H4 (cell line): ENCODE measurements at places on chromosomes 2 and 18. TPM values are rescaled to one million over a fixed set of nuclear protein-coding genes. Genes with fewer than 3 reads are reported as not detected.

DNA sequence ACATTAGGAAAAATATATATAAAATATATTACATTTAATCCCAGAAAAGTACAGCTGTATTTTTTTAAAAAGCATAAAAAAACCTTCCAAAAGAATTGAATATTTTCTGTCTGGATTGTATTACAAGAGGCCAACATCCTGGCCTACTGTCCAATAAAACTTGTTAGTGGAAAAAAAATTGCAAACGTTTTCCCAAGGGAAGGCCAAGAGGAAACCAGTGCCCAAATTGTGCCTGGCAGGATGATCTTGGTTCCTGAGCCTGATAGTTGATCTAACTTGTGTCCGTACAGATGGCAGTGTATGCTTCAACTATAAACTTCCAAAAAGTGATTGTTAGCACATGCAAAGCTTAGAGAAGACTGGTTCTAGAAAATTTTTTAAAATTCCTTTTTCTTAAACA is 90.6 kb upstream of the LPIN2 start:
- DNase-seq = no peak

GRCh38 chr2:158577141-158577540 is 120.4 kb downstream of the PKP4 start:
- DNase-seq = no peak

DNA sequence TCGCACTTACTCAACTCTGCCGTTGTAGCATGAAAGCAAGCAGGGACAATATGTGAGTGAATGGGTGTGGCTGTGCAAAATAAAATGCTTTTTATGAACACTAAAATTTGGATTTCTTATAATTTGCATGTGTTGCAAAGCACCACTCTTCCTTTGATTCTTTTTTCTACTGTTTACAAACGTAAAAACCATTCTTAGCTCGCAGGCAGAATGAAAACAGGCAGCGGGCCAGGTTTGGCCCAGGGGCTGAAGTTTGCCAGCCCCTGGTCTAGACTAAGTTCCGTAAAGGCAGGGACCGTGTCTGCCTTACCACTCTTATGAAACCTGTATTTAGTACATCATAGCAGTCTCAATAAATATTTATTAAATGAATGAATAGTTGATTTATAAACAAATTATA is 83.7 kb upstream of the SPATS2L start:
- DNase-seq = no peak

- DNase-seq = no peak
Observed at GRCh38 chr18:79684787-79685186, 5.2 kb downstream of the CTDP1 start.

DNA sequence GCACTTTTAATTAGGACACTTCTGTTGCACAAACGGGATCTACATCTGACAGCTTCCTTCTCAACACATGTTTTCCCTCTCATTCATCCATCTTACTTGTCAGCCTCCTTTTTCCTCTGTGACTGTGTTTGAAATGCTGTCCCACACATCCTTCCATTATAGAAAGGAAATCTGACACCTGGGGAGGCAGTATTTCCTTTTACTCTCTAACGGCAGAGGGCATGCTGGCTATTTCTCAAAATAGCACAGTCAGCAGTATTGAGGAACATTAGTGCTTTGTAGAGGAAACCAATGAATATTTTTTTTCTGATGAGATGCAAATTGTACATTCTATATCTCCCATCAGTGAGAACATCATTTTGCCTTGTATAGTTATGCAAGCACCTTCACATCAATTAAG is 668.7 kb downstream of the SLC4A3 start:
- DNase-seq = peak; percentile 11

DNA sequence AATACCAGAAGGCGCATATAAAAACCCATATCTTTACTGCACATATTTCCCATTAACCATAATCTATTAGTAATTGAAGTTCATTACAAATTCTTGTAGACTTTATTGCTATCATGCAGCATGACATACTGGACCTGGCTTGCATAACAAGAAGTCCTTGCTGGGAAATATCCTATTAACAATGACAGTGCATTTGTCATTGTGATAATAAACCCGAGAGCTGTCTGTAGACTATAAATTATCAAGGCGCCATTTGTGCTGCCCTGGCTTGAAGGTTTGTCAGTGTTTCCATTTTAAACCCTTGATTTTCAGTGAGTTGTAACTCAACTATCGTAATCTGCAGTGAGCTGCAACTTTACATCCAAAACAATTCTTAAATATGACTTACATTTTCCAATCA is 59.0 kb downstream of the HNMT start:
- no peak for DNase-seq

DNA sequence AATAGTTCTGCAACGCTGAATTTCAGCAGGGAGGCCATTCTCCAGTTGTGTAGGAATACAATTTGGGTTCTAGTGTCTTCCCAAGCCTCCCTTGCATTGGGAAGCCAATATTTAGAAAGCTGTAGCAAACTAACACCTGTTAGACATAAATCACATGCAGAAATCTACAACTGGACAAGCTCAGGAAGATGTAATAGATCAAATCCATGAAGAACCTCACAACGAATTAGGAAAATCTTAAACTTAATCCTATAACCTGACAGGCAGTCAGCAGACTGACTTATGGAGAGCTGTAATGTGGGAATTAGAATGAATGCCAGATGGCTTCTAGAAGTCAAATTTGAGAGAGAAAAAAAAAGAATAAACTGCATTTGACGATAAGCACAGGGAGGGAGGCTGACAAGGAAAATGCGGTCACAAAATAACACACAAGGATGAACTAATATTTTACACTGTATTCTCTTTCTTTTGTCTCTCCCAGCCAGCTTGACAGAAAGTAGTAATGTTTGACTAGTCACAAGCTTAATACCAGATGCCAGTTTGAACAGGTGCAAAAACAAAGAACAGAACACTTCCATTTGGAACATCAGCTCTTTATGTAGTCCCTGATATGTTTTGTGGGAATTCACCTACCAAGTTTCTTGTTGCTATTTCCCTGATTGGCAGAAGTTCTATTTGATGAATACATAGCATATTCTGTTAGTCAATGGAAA is 50.8 kb upstream of the FANCL start:
- DNase-seq = no peak

The ERMN gene
- 0.04 TPM in 1 of 2 replicates, not detected in the other for total RNA-seq

DNA sequence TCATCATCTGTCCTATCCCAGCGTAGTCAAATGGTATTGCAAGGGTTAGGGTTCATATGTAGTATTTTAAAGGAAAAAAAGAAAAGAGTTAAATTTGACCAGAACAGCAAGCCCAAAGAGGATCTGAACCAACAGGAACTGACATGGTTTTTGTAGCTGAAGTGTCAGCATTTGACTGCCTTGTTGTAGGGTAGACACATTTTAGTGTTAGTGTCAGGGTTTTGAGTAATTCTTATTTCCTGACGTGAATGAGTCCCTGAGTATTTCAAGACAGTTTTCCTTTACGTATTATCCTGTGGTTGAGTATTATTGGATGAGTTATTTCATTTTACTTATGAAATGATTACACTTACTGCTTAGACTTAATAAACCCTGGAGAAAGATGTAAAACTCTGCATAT is 173.3 kb upstream of the ZEB2 start:
- DNase-seq = no peak

DNA sequence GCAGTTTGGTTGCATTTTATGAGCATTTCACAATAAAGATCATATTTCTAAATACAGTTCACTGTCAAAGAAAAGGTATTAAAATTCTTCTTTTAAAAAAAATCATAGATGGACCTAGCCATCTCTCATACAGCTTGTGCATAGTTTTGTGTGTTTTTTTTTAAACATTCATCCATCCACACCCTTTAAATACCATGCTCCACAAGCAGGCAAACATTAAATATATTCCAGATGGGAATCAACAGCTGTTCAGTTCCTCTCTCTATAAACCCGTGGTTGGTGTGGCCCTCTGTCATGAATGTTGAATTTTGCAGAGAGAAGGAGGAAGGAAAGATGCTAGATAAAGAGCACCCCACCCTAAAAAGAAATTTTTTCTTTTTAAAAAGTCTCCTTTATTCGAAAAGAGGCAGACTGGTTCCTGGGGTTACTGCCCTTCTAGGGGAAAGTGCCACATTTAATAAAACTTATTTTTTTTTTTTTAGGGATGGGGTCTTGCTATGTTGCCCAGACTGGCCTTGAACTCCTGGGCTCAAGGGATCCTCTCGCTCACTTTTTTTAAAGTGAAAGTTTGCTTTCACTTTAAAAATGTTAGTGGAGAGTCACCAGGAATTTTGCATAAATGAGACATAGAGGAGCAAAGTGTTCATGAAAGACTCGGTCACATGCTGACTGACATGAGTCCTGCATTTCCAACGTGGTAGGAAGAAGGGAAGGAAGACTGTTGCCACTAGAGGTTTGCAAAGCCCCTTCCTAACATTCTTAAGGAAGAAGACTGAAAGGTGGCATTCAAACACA is 73.9 kb upstream of the LMAN1 start:
- DNase-seq = no peak

- DNase-seq = no peak
Observed at GRCh38 chr2:15814403-15814802, 125.9 kb upstream of the MYCN start.

The SRD5A2 gene
- total RNA-seq = not detected in 2 replicates

DNA sequence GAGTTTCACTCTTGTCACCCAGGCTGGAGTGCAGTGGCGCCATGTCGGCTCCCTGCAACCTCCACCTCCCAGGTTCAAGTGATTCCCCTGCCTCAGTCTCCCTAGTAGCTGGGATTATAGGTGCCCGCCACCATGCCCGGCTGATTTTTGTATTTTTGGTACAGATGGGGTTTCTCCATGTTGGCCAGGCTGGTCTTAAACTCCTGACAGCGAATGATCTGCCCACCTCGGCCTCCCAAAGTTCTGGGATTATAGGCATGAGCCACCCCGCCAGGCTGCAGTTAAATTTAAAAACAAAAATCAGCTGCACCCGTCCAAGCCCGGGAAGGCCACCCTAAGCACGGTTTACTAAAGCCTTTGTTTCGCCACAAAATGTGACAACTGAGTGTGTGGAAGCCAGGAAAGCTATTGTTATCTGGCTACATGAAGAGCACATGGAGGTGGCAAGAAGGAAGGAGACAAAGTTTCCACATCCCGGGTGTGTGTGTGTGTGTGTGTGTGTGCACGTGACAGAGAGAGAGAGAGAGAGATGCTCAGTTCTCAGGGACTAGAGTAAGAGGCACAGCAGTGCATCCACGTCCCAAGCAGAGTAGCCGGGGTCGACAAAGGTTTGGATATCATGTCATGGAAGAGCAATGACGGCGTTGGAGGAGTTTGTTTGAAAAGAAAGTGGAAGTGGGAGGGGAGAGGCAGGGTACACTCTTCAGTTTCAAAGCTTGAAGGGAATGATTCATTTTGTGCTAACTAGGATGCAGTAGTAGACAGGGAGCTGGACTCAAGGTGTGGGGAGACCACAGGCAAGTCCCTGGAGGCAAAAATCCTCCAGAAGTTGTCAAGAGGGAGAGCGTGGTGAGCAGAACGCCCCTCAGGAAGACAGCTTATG is 20.1 kb downstream of the INPP5D start:
- DNase-seq = no peak

DNA sequence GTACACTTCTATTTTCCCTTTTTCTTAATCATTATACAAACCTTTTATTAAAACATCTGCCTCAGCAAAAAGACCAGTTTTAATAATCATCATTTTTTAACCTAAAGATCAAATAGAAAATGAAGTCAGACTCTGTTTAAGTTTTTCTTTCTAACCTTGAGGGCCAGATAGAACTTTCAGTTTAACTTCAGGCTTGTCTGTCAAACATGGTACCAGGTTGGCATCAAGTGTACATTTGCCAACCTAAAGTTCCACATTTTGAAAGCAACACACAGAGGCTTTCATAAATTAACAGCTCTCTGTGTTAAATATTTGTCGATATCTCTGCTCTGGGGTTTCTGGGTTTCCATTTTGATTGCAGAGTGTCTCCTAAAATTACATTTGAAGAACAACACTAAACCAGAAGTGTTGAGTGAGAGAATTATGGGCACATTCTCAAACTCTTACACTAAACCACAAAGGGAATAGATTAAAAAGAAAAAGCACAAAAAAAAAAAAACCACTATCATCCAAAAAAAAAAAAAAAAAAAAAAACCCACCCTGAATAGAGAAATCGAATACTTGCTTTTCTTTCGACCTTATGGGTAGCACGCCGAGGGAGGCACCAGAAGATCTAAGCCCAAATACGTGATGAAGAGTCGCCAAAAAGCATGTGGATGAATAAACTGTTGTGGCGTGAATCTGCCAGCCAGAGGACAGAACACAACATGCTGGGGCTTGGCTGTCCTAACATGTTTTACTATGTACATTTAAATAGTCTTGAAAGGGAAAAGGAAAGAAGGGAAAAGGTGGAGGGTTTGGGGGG is 166.2 kb downstream of the TCF4 start:
- no peak for DNase-seq

GRCh38 chr2:100895934-100896685 is 76.2 kb downstream of the NPAS2 start:
- no peak for DNase-seq

The SYT4 gene
- 0.37 and 0.92 TPM in 2 replicates for total RNA-seq

The ERFE gene
- 4.3 and 6.2 TPM in 2 replicates for total RNA-seq

DNA sequence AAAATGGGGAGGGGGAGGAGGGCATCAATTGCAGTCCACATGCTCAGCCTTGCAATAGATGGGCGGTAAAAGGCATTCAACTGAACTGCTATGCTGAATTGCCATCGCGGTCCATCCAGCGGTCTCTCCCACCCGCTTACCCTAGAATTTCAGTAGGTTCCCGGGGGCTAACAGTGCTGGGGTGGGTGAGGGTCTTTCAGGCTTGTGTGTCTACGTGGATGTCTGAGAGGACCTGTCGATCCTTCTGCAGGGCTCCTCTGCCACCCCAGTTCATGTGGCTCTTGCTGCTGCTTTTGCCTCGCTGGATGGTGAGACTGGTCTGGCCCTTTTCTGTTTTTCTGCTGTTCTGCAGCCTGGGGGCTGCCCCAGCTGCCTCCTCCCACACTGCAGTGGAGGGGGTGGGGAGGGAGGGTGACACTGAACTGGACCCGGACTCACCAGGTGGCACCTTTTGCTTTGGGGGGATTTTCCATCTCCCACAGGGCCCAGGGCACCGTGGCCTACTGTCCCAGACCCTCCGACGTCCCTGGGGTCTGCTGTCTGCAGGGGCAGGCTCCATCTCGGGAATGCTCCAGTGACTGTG is 14.1 kb downstream of the ACKR3 start:
- no peak for DNase-seq

GRCh38 chr18:62758591-62758990 is 43.2 kb downstream of the PHLPP1 start:
- no peak for DNase-seq

The MAP3K20 gene
- total RNA-seq = 22.4 and 29.8 TPM in 2 replicates

DNA sequence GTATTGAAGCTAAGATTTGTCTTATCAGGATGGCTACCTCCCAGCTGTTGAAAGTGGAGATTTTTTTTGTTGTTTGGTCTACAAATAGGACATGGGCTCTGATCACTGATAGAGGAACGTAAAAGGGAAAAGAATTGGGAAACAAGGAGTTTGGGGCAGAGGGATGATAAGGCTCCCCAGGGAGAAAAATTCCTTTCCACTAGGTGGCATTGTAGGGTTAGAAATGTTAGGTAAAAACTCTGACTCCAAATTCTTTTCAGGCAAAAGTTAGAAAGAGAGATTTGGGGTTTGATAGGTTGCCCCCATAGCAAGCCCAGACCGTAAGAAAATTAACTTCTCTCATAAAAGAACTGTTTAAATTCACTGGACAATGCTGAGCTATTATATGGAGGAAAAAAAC is 19.8 kb downstream of the CMPK2 start:
- DNase-seq = no peak

The GPAT2 gene
- total RNA-seq = not detected in 2 replicates

The CPLX4 gene
- not detected in 2 replicates for total RNA-seq

GRCh38 chr18:48820483-48821250 is 130.1 kb downstream of the SMAD7 start:
- no peak for DNase-seq

GRCh38 chr2:126753501-126754212 is 97.7 kb downstream of the GYPC start:
- DNase-seq = no peak
